Activated CD8-positive, alpha-beta memory T cell treated with anti-CD3 and anti-CD28 coated beads for 36 hours (primary cell): ENCODE measurements at places on chromosomes 12 and 14. TPM values are rescaled to one million over a fixed set of nuclear protein-coding genes. Genes with fewer than 3 reads are reported as not detected.

Gene GPR84
- total RNA-seq = 0.31 TPM

Gene LPCAT3
- 26.1 TPM for total RNA-seq

Gene CLEC1B
- not detected for total RNA-seq

Gene NIN
- total RNA-seq = 72.6 TPM

Gene PPM1H
- 0.13 TPM for total RNA-seq

Gene MARK3
- 81.7 TPM for total RNA-seq

Gene CLSTN3
- 19.0 TPM for total RNA-seq

Gene PPP2R5E
- 53.3 TPM for total RNA-seq

Gene DHRS4L2
- 21.6 TPM for total RNA-seq

Gene DPPA3
- total RNA-seq = not detected

Gene ALDH1L2
- total RNA-seq = 2.2 TPM

Gene CLEC4C
- total RNA-seq = not detected

Gene CD4
- total RNA-seq = 1.6 TPM

Gene TMEM30B
- 2.1 TPM for total RNA-seq

Gene GMFB
- 52.2 TPM for total RNA-seq

Gene COX14
- total RNA-seq = 59.2 TPM

Gene TAS2R14
- total RNA-seq = 0.69 TPM

Gene OTOGL
- total RNA-seq = not detected

Gene ACSM4
- not detected for total RNA-seq

Gene MORN3
- total RNA-seq = 1.0 TPM

Gene RHEBL1
- 10.8 TPM for total RNA-seq

Gene OR4E2
- total RNA-seq = not detected

Gene ADAM20
- total RNA-seq = 0.15 TPM

Gene LACRT
- not detected for total RNA-seq

Gene SERPINA12
- not detected for total RNA-seq

Gene CLEC7A
- total RNA-seq = not detected

Gene PAX9
- total RNA-seq = not detected

Gene KRT74
- total RNA-seq = not detected

Gene POTEG
- not detected for total RNA-seq

Gene KCNK10
- not detected for total RNA-seq

Gene TAPBPL
- 29.1 TPM for total RNA-seq

Gene PLD4
- not detected for total RNA-seq

Gene IFNG-AS1
- total RNA-seq = 0.57 TPM

Gene NFATC4
- total RNA-seq = 0.93 TPM

Gene PXMP2
- total RNA-seq = 21.9 TPM

Gene CIROP
- not detected for total RNA-seq

Gene KLRC3
- 3.0 TPM for total RNA-seq

Gene MSI1
- total RNA-seq = 0.17 TPM

Gene NPAS3
- total RNA-seq = not detected

Gene RD3L
- total RNA-seq = not detected

Gene CCDC177
- not detected for total RNA-seq

Gene TUBA1B
- 2,430 TPM for total RNA-seq

Gene HSPA2
- total RNA-seq = 2.7 TPM

Gene LTBR
- 1.2 TPM for total RNA-seq

Gene SMCO2
- not detected for total RNA-seq
